ENCODE measurements at places on chromosomes 3 and 15.
A peak's percentile ranks its signal among the peaks of the same experiment; 100 is the strongest.

GRCh38 chr15:100759698-100760356 is 119.8 kb upstream of the ALDH1A3 start:
- peak; percentile 38 for DNase-seq

DNA sequence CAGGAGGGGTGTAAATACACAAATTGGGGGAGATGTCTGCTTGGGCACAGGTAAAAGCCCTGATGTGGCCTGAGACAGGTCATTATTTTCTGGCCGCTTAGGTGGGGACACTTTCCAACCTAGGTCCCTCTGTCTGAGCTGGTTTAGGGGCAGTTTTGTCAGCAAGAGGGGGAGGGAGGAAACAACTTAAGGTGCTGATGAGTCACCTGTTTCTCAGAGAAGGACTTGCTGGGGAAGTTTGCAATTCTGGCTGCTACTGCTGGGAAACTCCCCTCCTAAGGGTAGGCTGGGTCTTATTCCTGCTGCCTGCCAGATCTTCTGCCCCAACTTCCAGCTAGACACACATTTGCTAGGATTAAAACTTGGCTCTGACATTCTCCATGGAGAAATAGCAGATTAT is 4.8 kb upstream of the RHOV start:
- no peak for DNase-seq

GRCh38 chr3:106862067-106862466 is 515.2 kb upstream of the CCDC54 start:
- DNase-seq = no peak

DNA sequence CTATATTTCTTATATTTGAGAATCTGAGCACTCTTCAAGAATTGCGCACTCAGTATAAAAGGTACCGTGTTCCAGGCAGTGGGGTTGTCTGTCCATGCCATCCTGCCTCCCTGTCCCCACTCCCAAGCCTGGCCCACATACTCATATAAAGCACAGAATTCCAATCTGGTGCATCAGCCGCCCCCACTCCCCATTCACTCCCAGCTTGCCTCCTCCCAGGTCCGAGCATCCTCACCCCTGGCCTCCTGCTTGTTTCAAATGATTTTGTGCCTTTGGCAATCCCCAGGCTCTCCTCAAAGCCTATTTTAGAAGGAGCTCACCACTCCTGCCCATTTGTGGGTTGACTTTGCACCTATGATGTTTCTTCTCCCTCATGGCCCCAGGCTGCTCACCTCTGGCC is 22.2 kb upstream of the IGF1R start:
- DNase-seq = no peak

- DNase-seq = no peak
These were observed 143.7 kb downstream of the MYLK start for GRCh38 chr3:123740391-123740822.

DNA sequence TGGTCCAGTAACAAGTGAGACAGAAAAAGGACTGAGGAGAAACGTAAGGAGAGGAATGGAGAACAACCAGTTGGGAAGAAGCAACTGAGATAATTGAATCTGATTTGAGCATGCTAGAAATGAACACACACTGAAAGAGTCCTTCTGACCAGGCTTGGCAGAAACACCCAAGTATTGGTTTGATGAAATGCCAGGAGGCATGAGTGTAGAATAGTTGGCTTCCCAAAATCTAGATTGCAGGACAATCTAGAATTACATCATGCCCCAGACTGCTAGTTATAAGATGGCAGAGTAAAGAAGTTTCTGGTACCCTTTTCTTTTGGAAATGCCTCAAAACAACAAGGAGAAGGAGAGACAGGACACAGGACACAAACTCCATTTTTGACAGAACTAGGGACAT is 189.7 kb upstream of the STT3B start:
- no peak for DNase-seq

DNA sequence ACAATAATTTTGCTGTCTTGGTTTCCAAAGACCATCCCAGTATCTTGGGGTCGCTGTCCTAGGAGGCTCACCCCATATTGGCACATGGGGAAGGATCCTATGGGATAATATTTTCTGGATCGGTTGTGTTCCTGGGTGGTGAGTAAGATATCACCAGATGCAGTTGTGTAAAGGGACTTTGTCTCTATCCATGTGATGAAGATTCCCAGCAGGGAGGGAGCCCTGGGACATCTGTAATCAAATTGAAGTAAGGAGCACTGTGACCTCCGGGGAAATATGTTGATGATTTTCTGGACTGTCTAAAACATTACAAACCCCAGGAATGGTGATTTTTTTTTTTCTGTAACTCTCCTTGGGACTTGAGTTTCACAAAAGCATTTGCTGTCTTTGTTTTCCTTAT is 36.2 kb upstream of the LRTM1 start:
- DNase-seq = no peak

- DNase-seq = no peak
These were observed 128.3 kb downstream of the GOLIM4 start for GRCh38 chr3:167967257-167968036.

- no peak for DNase-seq
These were observed 1.9 kb downstream of the PLOD2 start for GRCh38 chr3:146159037-146159436.

GRCh38 chr3:2655229-2655701 is 454.9 kb downstream of the IL5RA start:
- no peak for DNase-seq

DNA sequence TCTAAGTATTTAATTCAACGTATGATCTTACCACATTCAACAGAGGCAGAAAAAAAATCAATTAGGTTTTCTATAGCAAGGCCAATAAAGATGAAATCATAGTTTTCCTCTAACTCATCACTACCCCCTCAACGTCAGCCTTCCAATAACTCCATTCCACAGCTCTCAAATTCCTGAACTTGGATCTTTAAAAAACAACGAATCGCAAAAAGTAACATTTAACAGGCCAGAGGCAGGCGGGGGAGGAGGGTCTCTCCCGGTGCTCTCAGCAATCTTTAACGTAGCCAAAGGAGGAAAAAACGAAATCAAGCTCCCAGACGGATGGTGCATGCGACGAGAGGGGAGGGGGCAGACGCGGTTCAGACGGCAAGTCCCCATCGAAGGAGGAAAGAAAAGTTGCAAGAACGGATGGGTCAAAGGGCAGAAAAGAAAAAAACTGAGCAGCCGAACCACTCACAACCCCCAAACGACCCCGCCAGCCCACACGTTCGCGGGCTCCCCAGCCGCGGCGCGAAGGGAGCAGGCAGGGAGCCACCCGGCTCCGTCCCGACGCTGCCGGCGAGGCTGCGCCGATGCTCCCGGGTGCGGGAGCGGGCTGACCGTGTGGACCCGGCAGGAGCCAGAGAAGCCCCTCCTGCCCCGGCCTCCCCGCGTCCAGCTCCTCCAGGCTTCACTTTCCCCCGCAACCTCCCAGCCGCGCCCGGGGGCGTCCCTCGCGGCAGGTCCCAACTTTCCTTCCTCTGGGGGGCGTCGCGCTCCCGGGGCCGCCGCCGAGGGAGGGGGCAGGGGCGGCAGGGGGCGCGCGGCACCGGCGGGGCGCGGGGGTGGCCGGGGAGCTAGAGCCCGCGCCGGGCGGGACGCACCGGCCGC is 703 bp downstream of the PEAK1 start:
- peak; percentile 53 for DNase-seq

DNA sequence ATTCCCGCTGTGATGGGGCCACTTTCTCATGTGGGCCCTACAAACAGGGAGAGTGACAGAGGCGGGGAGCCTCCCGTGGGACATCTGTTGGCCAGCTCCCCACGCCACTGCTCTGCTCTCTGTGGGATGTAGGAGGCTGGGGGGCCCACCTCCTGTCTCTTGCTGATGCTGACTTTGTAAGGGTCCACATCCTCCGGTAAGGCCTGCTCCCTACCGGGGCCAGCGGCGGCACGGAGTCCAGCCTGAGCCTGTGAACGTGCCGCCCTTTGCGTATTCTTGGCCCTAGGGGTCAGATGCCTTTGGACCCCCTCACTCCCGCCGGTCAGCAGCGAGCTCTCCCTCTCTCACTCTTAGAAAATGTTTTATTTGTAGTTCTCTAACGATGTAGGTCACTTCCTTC is 153.2 kb downstream of the LRRC28 start:
- no peak for DNase-seq

GRCh38 chr3:10471054-10471688 is 34.2 kb downstream of the ATP2B2 start:
- no peak for DNase-seq

DNA sequence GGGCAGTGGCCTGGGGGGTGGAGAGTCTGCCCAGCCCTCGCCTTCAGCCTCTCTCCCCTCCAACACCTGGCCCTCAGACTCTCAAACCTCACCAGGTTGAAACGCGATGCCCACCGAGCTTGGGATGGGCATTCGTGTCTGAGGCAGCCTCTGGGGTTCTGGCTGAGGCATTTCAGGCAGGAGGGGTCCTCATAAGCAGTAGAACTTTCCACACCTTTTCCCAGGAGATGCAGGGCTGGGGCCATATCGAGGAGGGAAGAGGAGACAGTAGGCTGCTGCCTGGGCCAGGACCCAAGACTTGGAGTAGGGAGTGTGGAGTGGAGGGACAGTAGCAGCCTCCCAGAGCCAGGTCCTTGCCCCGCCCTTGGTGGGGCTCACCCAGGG is 24.6 kb downstream of the ACAA1 start:
- DNase-seq = no peak

DNA sequence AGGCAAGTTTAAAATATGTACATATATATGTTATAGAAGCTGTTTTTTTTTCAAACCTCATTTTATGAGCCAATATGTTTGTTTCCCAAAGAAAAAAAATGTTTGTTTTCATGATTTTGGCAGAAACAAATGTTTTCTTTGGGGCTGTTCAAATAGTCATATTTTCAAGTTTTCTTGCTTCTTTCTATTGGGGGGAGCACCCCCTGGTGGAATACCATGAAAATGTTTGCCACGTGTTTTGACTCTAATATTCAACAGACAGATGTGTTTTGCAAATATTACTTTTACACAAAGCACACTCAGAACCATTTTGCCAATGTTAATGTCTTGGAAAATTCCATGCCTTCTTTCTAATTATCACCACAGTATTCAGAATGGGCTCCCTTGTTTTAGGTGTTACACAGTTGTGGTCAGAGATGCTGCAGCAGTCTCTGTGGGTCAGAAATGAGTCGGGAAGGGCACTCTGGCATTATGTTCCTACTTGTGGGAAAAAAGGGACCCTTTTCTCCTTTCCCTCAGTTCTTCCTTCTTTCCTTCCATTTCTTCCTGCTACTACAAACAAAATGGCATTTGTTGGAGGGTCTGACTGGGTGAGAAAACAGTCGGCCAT is 817.0 kb downstream of the TUSC7 start:
- DNase-seq = no peak

DNA sequence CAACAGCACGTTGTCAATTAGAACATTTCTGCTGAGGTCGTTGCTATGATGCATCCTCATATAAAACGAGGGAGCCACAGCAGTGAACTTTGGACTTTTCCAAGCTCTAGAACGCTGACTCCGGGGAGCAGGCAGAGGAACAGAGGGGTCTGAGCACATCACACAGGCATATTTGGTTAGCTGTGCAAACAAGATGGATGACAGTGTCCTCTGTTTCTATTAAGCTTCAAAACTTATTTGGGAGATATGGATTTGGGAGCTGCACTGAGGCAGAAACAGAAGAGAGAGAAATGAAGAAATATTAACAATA is 278.0 kb upstream of the TBL1XR1 start:
- no peak for DNase-seq

- DNase-seq = no peak
These were observed 23.5 kb upstream of the TNFSF10 start for GRCh38 chr3:172546628-172547214.

DNA sequence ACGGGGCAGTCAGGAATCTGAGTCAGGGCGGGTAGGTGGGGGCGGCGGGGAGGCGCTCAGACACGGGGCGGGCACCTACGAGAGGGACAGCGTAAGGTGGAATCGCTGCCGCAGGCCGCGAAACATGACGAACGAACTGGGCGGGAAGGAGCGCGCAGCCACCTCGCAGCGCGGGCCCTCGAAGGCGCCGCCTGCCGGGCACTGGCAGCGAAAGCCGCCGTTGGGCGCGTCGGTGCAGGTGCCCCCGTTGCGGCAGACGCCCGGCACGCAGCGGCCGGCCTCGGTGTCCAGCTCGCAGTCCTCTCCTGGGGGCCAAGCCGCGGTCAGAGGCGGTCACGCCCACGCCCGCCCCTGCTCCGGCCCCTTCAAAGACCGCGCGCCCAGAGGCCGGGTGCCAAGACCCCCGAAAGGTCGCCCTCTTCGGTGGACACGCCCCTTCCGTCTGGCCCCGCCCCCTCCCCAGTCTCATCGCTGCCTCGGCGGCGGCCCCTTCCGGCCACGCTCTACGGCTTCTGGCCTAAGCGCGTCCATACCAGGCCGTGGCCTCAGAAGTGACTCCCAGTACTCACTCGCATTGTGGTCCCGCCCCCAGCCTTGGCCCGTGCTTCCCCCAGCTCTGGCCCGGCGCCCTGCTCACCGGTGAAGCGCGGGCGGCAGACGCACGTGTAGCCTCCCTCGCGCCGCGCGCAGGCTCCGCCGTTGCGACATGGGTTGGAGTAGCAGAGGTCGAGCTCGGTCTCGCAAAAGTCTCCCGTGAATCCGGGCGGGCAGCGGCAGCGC is 6.4 kb downstream of the CELSR3 start:
- DNase-seq = no peak

DNA sequence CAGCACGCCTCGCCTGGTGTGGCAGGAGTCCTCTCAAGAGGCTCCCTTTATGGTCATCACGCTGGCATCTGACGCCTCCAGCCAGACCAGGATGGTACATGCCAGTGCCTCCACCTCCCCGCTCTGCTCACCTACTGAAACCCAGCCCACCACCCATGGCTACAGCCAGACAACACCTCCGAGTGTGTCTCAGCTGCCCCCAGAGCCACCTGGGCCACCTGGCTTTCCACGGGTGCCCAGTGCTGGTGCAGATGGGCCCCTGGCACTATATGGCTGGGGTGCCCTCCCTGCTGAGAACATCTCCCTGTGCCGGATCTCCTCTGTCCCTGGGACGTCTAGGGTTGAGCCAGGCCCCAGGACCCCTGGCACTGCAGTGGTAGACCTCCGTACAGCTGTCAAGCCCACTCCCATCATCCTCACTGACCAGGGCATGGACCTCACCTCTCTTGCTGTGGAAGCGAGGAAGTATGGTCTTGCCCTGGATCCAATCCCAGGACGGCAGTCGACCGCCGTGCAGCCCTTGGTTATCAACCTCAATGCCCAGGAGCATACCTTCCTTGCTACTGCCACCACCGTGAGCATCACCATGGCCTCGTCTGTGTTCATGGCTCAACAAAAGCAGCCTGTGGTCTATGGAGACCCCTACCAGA is 19.9 kb upstream of the APEH start:
- DNase-seq = no peak

- no peak for DNase-seq
These were observed 13.9 kb upstream of the TEX9 start for GRCh38 chr15:56351353-56351752.

- DNase-seq = no peak
These were observed 1.0 kb upstream of the MGA start for GRCh38 chr15:41659190-41659589.

DNA sequence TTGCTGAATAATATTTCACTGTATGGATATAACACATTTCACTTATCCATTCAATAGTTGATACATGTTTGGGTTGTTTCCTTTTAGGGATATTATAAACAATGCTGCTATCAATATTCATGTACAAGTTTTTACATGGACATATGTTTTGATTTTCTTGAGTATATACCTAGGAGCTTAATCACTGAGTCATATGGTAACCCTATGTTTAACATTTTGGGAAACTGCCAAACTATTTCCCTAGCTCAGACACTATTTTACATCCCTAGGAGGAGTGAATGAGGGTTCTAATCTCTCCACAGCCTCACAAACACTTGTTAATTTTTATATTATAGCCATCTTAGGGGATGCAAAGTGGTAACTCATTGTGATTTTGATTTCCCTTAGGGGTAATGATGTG is 66.0 kb downstream of the GPR156 start:
- DNase-seq = no peak
